ENCODE measurements at places on chromosomes 4 and X. TPM values are rescaled to one million over a fixed set of nuclear protein-coding genes. Genes with fewer than 3 reads are reported as not detected.
A peak's percentile ranks its signal among the peaks of the same experiment; 100 is the strongest.

GRCh38 chr4:91958596-91958995, 345.2 kb upstream of the GRID2 start:
- peak; percentile 41 for DNase-seq

- DNase-seq = no peak
These were observed 110.4 kb downstream of the SLIT2 start for GRCh38 chr4:20362148-20362547.

- DNase-seq = peak; percentile 35
These were observed 78.4 kb upstream of the RBPJ start for GRCh38 chr4:26242451-26242850.

DNA sequence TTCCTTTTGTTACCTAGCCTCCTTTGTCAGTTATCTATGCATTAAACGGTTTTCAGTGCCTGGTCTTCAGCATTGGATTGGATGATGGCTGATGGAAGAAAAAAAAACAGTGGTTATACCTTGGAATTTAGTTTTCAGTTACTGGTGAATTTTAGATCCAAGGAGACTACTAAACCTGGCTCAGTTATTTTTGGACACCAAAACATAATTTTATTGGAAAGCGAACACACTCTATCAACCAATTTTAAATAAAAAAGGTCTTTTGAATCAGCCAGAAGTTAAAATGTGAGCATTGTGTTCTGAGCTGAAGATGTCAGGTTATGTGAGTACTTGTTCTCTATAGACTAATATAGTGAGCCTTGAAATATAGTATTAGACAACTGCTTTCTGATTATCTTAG, 32.1 kb downstream of the FGF2 start:
- DNase-seq = no peak

DNA sequence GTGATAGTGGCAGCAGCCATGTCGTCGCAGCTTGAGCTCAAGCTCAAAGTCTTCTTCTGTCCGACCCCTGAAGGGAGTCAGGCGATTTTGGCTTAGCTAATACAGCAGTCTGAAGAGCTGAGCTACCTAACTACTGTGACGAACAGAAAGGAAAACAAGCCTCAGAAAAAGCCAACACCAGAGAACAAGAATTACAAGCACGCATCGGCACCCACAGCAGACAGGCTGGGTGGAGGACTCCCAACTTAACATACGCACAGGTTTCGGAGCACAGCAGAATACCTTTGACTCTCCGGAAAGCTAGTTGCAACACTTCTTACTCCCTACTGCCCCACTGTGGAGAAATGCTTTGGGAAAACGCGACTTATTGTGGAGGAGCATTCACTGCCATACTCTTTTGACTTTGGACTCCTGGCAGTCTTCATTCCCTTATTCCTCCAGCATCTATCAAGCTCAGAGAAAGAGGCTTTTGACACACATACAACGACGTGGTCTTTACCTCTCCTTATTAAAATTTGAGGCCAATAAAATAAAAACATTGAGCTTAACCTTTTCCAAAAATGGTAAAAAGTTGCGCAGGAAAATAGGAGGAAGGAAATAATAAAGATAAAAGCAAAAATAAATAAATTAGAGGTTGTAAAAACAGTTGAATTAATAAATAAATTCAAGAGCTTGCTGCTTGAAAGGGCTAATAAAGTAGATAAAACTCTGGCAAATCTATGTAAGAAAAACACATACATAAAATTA, 41.3 kb upstream of the GPC3 start:
- peak; percentile 28 for DNase-seq

DNA sequence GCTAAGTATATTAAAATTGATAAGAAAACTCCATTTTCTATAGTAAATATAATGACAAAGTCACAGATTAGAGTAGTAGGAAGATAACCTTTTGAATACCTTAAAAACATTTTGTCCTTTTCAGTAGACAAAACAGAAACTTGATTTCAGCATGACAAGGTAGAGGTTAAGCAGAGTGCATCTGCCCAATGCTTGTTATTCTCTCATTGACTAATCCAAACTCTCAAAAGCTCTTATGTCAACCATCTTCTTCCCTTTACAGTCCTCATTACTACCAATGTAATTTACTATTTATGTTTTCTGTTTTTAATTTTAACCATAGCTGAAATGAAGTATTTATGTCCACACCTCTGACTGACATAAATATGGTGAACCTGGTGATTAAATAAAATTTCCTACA, 11.1 kb downstream of the NIPAL1 start:
- DNase-seq = no peak

DNA sequence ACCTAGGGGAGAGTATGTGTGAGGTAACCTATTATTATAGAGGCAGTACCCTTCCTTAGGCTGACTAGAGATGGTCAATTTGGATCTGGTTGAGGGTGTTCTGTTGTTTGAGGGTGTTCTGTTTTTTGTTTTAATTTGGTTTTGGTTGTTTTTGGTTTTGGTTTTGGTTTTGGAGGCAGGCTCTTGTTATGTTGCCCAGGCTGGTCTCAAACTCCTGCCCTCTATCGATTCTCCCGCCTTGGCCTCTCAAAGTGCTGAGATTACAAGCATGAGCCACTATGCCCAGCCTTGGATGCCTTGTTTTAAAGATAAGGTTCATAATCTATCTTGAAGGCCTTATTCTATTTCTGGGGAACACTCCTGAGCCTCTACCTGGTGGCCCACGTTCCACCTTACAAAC, 912 bp downstream of the CXorf65 start:
- no peak for DNase-seq

DNA sequence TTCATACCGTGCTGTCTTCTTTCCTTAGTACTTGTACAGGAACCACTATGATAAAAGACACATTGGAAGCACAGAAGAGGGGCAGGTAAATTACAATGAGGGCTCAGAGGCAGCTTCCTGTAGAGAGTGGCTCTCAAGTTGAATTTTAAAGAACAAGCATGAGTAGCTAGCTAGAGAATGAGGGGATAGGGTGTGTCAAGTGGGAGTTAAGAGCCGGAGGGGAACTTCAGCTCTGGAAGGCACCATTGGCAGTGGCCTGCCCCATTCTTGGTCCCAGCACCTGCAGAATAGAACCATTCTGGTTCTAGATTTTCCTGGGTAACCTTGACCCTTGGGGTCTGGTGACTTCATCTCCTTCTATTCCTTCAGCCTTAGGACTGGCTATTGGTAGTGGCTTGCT, 34.0 kb upstream of the JADE1 start:
- no peak for DNase-seq

DNA sequence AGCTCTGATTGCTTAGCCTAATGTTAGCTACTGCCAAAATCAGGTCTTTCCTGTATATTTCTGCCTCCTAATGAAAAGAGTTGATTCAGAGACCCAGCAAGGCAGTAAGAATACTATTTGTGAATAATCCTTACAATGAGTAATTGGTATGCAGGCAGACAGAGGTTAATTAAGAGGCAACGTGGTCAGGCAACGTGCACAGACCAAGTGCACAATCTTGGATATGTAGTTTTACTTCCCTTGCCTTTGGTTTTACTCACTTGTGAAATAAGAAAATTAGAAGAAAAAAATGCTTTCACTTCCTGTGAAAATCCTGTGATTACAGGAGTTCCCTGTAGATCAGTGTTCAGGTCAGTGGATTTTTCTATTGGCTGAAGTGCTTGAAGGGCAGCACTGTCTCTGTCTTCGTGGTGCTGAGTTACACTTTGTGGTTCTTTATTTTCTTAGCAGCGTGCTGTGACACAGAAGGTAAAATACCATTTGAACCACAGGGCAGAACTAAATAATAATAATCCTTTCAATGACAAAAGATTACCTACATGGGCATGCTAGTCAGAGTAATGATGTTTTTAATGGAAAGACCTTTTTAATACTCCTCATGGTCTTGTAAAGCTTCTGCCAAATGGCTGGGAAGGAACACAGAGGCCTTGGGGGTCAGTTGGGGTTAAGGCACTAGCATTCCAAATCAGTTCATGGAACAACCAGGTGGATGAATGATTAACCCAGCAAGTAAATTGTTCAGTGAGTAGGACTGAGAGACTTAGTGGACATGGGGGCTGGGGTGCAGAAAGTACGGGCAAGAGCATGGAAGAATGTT, 430.9 kb downstream of the MAPK10 start:
- DNase-seq = peak; percentile 9

DNA sequence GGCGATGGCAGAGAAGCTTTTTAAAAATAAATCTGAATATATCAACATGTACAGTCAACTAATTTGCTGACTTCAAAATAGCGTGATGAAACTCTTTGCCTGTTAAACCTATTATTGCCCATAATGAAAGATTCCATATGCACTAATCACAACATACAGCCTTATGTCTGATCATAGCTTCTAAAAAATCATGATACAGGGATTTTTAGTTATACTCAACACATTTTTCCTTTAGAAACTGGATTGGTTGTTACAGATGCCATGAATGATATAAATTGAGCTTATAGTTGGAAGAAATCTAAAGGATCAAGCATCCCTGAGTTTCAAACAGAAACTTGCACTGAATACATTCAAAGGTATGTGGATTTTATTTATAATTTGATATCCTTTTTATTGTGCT, at the start of gene AMELX:
Gene AMELX (plus strand): TSS at position 301 of the 400 bp plus-strand sequence. CDS start 1,376 bp downstream, outside the sequence.
- no peak for DNase-seq

GRCh38 chr4:94582517-94582916, 130.8 kb downstream of the PDLIM5 start:
- no peak for DNase-seq

DNA sequence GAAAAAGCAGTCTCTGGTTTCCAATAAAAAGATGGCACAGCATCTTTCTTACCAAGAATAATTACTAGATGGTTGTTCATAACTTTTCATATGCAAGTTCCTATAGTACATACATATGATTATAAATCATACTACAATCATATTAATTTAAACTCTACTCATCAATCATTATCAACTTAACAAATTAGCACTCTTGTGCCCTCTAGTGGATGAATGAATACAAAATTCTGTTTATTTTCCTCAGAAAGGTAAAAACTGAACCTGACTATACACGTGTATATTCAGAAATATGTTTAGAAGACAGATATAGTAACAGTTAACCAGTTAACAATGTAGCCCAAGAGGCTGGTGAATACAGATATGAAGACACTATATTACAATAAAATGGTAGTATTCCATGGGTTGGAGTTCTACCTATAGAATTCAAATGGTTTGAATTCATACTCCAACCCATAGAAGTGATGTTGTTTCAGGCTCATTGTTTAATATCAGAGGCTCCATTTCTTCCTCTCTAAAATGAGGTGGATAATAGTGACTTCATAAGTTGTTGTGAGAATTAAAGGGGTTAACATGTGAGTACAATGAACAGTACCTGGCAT, 100.0 kb downstream of the ADAMTS3 start:
- peak; percentile 61 for DNase-seq

DNA sequence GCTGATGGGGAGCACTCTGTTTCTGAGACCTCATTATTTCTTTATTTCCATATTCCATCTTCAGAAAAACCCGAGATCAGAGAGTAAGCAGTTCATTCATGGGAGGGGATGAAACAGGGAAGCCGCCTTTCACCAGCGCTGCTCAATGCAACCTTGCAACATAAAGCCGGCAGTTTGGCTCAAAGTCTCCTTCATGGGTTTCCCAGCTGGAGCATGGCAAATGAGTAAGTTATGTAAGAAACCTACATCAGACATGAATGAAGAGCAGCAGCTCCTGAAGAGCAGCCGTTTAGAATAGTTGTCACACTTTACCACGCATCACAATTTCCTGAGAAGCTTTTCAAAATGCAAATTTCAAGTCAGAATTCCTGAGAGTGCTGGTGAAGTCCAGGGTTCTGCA, 578.8 kb downstream of the FSTL5 start:
- DNase-seq = no peak

DNA sequence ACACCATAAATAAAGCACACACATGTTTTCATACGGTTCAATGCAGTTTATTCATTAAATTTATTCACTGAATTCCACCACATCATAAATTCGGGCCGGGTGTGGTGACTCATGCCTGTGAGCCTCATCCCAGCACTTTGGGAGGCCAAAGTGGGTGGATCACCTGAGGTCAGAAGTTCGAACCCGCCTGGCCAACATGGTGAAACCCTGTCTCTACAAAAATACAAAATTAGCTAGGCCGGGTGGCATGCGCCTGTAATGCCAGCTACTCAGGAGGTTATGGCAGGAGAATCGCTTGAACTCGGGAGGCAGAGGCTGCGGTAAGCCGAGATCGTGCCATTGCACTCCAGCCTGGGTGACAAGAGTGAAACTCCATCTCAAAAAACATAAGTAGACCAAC, 131.6 kb downstream of the PDS5A start:
- DNase-seq = no peak

GRCh38 chr4:184030036-184030435, 124.9 kb downstream of the STOX2 start:
- DNase-seq = no peak

GRCh38 chrX:108420481-108420880, 17.7 kb downstream of the COL4A6 start:
- DNase-seq = no peak

DNA sequence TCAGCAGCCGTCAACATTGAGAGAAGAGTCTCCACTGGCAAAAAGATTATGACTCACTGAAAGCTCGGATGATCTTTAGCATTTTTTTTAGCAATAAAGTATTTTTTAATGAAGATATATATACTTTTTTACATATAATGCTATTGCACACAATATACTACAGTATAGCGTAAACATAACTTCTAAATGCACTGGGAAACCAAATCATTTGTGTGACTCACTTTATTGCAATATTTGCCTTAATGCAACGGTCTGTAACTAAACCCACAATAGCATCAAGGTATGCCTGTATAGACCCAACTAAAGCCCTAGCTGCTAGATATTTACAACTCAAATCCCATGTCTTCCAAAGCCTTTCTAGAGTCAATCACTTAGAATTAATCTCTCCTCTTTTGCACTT, 52.3 kb upstream of the EDNRA start:
- no peak for DNase-seq

- DNase-seq = peak; percentile 1
These were observed 56.9 kb downstream of the SERTM2 start for GRCh38 chrX:111568354-111568753.

DNA sequence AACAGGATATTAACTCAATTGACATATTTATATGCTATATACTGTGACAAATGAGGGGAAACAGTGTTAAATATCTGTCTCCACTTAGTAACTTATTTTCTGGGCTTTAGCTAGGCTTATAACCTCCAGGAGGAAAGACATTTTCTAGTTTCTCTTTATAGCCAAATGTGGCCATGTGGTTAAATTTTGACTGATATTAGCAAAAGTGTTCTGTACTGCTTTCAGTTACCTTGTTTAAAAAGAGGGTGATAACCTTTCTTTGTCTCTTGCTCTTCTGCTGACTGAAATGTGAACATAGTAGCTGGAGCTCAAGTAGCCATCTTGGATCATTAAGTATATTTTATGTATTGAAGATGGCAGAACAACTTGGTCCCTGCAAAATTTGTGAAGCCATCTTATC, 253.7 kb downstream of the PDHA2 start:
- no peak for DNase-seq

Gene BST1
- 54.9 TPM for total RNA-seq

Gene GABRE
- total RNA-seq = 29.4 TPM

Gene OPHN1
- 9.4 TPM for total RNA-seq

Gene GRIA2
- not detected for total RNA-seq

Gene TMSB15A
- not detected for total RNA-seq

Gene AFF2
- 6.6 TPM for total RNA-seq

Gene RIBC1
- total RNA-seq = 1.6 TPM

Gene UGT2B17
- total RNA-seq = not detected

Gene TEX11
- total RNA-seq = not detected

All from fibroblast of the aortic adventitia (primary cell).